ENCODE measurements at places on chromosomes 7 and 10.
A peak's percentile ranks its signal among the peaks of the same experiment; 100 is the strongest.

- no peak for DNase-seq
Observed at GRCh38 chr7:41051535-41051934, 651.4 kb downstream of the INHBA start.

DNA sequence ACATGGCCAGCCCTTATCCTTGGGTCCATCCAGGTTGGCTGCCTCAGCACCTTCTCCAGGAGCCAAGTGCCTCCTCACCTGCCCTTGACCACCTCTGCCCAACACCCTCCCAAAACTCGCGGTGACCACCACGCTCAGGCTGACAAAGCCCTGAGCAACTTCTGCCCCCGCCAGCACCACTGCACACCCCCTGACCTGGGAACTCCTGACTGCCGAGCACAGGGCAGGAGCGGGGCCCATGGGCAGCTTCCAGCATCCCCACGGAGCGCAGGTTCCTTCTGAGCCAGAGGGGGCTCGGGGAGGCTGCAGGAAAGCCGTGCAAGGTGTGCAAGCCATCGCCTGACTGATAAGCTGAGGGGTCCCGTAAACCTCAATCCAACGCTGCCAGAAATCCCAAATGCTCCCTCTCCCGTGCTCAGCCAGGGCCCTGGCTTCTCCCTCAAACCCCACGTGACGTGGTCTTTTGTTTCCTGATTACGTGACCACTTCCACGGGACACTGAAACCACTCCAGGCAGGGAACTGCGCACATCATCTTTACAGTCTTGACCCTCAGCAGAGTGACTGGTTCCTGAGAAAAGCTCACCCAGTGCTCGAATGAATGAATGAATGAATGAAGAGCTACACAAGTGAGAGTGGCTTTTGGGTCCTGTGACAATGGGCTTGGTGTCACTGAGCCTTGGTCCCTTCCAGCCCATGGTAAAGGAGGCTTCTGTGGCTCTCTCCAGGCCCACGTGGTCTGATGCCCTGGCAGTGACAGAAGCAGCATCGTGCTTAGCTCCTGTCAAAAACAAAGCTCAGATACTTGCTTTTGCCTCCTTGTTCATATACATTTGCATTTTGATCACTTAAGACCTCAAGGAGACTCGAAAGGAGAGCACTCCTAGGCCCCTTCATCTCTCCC lies 249.8 kb upstream of the PPP2R2D start:
- DNase-seq = no peak

DNA sequence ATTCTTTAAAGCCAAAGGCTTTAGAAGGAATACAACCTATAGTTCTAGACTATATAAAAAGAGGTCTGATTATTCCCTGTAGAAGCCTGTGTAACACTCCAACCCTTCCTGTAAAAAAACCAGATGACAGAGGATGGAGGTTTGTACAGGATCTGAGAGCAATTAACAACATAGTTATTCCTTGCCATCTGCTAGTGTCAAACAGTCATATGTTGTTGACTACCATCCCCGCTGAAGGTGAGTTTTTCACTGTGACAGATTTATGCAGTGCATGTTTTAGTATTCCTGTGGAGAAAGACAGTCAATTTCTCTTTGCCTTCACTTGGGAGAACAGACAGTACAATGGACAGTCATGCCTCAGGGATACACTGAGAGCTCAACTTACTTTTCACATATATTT lies 19.0 kb upstream of the SLC26A4 start:
- no peak for DNase-seq

GRCh38 chr10:27225011-27225590 lies 15.5 kb downstream of the ACBD5 start:
- peak; percentile 51 for DNase-seq
